ENCODE measurements at places on chromosomes 7 and 10.

DNA sequence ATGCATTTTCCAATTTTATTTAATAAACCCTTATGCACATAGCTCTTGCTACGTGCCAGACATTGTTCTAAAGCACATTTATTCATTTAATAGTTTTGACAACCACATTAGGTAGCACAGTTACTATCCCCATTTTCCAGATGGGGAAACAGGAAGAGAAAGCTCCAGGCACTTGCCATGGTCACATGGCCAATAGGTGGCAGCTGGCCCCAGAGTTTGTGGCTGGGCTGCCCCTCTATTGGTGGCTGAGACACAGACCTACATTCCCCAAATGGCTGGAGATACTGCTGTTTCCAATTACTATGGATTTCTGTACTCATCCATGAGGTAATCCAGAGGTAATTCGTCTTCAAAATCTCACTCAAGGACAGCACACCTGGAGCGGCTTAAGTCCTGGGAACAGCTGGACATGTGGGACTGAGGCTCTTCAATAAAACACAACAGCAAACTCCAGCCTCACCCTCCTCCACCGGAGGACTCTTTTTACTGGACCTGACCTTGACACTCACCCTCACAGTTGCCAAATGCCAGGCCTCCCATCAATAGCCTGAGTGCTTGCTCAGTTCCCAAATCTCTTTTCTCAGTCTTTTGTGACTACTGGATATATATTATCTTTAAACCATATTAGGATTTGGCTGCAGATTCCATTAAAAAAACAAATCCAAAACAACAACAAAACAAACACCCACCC lies 106.1 kb downstream of the CLEC2L start:
- no peak for DNase-seq

DNA sequence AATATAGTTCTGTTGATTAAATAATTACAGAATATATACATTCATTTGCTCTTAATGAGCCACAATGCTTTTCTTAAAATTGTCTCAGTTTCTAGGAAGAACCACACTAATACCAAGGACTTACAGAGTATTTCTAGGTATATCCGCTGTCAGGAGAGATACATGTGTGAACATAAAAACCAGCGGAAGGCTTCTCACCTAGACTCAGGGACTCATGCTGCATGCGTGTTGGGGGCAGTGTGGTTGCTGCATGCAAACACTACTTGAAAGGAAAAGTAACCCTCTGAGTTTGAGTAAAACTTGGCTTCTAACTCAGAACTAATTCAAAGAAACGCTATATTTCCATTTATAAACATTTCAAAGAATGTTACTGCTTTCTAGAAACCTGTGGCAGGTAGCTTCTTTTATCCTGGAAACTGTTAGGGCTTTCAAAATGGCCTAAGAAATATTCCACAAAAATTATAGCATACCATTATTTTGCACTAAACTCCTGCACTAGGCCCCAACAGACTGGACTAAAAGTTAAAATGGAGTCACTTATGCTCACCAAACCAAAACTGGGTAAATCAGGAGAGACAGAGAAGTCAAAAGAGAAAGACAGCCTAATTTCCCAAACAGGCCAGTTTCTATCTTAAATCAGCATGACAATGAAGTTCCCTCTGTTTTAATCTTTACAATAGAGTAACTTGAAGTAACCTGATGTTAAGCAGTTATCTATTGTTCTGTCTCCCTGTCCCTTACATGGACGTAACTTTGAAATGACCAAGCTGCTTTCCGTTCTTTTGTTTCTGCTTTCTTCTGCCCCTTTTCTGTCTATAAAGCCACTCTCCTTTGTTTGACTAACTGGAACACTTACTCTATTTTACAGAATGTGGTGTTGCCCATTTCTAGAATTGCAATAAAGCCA lies 95.2 kb upstream of the FAM133B start:
- DNase-seq = peak; percentile 44

DNA sequence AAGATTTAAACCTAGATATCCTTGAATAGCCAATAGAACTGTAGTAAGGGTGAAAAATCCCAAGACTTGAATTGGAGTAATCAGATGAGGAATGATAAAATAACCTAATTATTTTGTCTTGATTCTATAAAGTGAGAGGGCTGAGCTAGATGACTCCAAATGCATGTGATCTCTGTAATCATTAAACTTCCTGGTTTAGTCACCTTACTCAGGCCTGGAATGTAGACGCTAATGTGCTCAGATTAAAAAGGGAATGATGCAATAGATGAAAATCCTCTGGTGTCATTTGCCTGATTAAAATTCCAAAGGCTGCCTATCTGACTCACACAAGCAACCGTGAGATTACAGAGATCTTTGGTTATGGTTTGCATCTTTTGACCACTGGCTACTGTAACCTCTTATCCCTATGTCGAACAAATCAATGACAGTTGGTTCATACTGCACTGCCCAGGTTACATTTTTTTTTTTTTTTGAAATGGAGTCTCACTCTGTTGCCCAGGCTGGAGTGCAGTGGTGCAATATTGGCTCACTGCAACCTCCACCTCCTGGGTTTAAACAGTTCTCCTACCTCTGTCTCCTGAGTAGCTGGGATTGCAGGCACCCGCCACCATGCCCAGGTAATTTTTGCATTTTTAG lies 2.9 kb upstream of the HKDC1 start:
- DNase-seq = no peak

- DNase-seq = no peak
These were observed 334.7 kb downstream of the GALNT17 start for GRCh38 chr7:71466448-71467145.

DNA sequence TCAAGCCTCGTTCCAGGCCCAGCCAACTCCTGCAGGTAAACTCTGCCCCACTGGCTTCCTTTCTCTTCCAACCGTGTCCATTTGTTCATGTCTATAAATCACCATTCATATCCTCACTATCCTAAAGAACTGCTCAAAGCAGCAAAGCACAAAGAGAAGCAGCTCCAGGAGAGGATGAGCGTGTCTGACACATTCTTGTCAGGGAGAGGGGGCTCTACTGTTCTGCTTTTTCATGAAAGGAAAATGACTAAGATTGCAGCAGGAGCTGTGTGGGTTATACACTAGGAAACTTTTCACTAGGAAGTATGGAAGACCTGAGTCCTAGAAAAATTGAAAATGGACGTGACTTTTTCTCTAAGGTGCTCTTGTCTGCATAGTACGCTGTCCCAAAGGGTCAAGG lies 16.7 kb downstream of the AGFG2 start:
- no peak for DNase-seq

DNA sequence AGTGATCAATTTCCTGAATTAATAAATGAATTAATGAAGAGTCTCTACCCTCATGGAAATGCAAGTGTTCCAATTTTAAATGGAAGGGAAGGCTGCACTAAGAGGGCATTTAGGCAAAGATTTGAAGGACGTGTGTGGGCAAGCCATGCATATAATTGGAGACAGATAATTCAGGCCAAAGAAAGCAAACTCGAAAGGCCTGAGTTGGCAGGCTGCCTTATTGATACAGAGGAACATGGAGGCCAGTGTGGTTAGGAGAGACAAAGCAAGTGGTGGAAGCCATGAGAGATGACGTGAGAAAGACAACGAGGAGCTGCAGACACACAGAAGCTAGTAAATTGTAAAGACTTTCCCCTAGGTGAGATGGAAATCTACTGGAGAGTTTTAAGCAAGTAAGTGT lies 15.4 kb upstream of the PCLO start:
- no peak for DNase-seq

DNA sequence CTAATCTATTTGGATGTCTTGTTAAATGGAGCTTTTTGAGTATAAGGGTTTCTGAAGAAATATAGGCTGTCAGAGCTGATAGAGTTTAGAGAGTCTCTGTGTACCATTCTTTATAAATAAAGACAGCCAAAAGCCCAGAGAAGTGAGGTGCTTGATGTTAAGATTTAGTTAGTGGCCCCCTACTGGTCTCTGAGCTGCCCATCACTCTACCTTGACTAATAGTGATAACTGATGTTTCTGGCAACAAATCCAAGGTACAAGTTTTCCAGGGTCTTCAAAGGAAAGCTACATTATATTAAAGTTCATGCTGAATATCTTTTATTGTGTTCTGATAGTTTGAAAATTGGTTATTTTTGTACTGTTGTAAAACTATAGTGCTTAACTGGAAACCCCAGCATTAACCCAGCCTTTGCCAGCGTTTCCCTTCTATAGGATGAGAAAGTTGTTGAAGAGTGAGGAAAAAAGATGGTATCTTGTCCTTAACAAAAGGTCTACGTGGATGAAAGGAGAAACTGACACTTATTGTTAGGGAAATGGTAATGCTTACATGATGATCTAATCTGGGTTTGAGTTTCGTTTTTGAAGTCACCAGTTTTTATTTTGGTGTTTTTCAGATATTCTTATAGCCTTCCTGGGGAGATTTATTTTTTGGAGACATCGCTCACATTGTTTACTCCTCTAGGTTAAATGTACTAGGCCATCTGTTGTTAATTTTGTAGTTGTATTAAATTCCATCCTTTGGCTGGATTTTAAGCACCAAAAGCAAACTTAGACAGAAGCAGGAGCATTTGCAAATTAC lies 79.0 kb downstream of the AUTS2 start:
- DNase-seq = no peak

DNA sequence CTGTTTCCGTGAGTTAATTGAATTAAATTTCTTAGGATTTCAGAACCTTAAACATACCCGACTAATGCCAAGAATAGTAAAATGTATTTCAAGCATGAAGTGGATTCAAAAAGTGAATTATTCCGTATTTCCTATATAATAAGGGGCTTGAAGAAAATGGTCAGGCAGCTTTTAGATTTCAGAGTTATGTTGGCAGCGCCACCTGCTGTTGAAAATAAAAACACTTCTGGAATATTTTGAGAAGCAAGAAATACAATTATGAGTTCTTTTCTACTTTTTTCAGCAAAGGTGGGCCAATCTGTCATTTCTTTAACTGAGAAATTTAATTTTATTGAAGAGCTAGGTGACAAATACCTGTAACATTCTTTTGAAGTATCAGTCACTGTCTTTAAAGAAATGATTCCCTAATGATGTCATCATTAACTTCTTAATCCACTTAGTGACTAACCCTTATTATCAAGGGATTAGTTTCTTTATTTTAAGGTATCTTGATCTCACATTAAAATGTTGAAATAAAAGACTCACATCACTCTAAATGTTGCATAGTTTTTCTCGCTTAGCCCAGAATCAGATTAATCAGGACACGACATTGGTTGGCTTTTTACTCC lies 36.6 kb upstream of the AGR3 start:
- DNase-seq = no peak

DNA sequence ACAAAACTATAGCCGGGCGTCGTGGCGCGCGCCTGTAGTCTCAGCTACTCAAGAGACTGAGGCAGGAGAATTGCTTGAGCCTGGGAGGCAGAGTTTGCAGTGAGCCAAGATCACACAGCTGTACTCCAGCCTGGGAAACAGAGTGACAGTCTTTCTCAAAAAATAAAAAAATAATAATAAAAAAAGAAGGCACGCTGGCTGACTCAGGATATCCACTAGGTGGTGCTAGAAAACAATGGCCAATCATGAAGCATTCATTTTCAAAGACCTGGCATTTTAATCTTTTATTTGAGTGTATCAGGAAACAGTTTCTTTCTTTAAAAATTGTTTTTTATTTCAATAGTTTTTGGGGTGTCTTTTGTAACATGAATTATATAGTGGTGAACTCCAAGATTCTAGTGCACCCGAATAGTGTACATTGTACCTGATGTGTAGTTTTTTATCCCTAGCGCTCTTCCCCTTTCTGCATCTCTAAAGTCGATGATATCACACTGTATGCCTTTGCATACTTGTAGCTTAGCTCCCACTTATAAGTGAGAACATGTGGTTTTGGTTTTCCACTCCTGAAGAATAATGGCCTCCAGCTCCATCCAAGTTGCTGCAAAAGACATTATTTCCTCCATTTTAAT lies 88.6 kb downstream of the LYZL1 start:
- no peak for DNase-seq

DNA sequence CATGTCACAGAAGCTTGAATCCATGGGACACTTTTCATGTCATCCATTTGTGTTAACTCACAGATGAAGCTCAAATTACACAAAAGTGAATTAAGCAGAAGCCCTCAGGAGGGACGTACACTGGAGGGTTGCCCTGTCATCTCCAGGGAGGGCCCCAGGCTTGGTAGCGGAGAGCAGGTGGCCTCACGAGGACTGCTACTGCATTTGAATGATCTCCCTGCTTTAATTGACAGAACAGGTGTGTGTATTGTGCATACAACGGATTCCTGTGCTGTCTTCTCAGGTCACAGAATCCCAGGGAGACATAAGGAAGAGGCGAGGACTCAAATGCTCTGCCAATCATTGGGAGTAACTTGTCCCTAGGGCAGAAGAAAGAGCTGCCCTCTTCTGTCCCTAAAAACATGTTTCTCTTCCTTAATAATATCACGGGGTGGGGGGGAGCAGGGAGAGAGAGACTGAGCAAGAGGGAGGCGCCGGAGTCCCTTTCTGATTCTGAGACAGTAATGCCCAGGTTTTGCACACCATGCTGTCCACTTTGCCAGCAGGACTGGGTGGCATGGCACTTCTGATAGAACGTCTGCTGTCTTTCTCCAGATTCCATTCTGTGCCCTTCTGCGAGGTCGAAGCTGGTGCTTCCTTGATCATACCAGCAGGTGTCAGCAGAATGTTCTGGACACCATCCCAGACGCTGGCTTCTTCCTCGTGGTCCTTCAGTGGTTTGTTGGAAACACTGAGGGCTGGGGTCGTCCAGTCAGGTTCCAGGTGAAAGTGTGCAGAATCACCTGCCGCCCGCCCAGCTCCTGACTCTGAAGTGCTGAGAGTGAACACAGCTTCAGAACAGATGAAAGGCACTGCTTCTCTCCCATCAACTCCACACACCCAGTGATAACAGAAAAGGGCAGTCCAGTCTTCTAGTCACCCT lies 26.2 kb upstream of the RASGEF1A start:
- no peak for DNase-seq

DNA sequence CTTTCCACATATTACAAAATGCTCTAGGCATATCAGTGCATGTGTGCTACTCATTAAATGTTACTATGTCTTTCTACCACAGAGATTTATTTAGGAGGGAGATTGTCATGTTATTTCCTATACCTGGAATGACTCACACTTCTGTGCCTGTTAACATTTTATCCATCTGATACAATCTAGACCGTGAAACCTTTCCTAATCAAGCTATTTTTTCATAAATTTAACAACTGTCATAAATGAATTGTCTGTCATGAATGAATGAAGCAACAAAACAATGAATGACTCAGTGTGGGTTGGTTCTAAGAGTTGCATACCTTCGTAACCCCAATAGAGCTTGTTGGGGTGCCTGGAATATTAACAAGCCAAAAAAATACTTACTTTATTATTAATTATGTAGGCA lies 554.3 kb downstream of the GRM8 start:
- DNase-seq = no peak

GRCh38 chr7:30469303-30469702 lies 9.3 kb downstream of the NOD1 start:
- DNase-seq = no peak

DNA sequence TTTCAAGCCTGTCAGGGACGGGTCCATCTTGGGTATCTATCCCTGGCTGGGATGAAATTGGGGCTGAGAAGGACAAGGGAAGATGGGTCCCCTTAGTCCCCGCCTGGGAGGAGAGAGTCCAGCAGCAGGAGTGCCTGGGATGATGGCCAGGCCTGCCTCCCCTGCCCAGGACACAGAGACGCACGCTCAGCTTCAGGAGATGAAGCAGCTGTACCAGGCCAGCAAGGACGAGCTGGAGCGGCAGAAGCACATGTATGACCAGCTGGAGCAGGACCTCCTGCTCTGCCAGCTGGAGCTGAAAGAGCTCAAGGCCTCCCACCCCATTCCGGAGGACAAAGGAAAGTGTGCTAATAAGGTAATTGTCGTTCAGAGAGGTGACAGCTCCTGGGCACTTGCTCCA lies 15.4 kb downstream of the CCDC136 start:
- no peak for DNase-seq

- DNase-seq = no peak
These were observed 264.6 kb downstream of the SNX10 start for GRCh38 chr7:26556061-26556881.
